ENCODE measurements at places on chromosomes 12 and 14.

DNA sequence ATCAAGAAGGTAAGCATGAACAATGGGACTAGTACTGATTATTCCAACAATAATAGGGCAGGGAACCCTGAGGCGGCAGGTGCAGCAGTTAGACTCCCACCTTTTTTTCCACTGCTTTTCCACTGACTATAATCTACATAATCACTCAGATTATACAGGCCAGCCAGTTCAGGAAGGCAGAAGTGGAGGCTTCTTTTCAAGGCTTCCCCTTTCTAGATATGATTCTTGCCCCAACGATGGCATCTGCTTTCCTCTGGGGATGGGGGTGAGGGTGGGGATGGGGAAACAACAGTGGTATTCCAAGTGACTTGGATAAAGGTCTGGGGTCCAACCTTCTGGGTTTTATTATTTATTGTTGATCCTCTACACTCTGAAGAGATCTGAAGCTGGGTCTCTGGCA lies 331 bp downstream of the NCKAP1L start:
- no peak for DNase-seq

GRCh38 chr12:116434155-116435011 lies 124.8 kb upstream of the MAP1LC3B2 start:
- DNase-seq: no peak

DNA sequence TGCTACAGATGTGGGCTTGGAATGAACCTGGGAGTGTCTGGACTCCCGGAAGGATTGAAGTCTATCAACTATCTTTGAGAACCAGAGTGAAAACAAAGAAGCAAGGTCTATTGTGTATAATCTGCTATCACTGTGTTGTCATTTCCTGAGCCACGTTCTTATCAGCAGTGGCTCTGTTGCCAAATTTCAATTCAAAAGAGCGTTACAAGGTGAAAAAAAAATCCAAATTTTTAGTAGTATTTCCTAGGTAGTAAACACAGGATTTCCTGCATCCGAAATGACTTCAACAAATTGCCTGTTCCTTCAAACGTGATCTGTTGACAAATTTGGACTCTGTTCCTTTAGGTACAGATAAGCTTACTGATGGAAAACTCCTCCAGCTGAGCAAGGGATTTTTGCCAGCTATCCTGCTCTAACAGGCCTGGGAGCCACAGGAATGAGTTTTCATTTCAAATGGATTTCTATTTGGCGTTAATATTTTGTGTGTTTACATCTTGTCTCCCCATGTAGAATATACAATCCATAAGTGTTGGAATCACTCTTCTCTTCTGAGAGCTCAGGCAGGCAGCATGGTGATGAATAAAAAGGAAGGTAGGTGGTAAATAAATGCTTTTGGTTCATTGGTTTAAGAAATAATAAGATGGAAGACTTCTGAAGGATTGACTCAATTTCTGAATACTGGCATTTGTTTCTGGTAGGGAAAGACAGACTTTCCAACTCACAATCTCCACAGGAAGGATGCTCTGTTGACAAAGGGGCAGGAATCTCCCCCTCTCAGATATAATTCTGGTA lies 58.5 kb downstream of the GPR135 start:
- no peak for DNase-seq

GRCh38 chr14:90809530-90810312 lies 6.5 kb downstream of the TTC7B start:
- DNase-seq: no peak

DNA sequence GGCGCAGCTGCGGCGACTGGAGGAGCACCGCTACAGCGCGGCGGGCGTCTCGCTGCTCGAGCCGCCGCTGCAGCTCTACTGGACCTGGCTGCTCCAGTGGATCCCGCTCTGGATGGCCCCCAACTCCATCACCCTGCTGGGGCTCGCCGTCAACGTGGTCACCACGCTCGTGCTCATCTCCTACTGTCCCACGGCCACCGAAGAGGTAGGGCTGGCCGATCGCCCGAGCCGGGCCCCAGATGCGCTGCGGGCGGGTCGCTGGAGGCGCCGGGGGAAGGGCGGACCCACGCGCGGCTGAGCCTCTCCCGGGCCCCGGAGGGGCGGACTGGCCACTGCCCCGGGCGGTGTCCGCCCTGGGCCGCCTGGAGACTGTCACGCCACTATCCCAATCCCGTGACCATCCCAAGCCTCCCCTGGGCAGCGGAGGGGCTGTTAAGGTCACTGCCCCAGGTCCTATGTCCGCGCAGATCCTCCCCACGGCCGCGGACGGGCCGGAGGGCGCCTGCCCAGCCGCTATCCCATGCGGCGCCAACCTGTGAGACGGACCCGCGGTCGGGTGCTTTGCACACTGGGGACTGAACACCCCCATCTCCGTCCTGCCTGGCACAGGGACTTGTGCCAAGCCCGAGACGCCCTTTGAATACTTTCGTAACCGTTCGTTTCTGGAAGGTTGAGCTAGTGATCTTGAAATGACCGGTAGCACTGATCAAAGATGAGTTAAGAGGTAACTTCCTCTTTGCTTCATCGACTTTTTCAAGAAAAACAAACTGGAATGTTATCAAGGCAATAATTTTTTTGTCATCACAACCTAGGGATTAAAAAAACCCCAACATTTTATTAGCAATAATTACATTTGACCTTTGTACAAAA lies 725 bp downstream of the CHPT1 start:
- peak; percentile 7 for DNase-seq

DNA sequence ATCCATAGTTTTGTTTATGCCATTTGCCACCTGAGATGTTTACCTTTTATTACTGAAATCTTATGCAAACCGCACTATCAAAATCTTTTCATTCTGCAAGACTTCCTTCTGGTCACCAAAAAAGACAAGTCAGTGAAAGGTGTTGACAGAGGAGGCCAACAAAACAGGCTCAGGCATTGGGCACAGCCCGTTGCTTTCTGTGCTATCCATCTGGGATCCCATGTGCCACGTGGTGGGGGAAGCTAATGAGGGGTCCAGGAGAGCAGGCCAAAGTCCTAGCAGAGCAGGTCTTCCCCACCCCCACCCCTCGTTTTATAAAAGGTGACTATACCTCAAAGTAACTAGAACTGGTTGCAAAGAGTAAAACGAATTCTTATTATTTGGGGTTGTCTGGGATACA lies 1.2 kb downstream of the ALDH1L2 start:
- DNase-seq: no peak

GRCh38 chr12:22271023-22271422 lies 63.5 kb downstream of the ST8SIA1 start:
- no peak for DNase-seq

GRCh38 chr12:43106355-43106754 lies 445.6 kb downstream of the ADAMTS20 start:
- no peak for DNase-seq

GRCh38 chr14:92549859-92550230 lies 36.3 kb downstream of the RIN3 start:
- no peak for DNase-seq

DNA sequence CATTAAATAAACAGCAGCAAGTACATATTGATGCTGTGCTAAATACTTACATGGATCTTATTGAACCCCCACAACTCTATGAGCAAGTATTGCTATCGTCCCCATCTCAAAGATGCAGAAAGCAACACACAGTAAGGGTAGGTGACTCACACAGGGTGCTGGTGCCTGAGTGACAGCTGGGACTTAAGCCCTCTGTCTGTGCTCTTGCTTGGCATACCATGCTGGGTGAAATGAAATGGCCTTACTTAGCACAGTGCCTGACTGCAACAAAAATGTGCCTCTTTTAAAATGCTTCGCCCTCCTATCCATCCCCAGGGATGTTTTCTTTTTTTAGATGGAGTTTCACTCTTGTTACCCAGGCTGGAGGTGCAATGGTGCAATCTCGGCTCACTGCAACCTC lies 788 bp downstream of the TEX52 start:
- DNase-seq: no peak

DNA sequence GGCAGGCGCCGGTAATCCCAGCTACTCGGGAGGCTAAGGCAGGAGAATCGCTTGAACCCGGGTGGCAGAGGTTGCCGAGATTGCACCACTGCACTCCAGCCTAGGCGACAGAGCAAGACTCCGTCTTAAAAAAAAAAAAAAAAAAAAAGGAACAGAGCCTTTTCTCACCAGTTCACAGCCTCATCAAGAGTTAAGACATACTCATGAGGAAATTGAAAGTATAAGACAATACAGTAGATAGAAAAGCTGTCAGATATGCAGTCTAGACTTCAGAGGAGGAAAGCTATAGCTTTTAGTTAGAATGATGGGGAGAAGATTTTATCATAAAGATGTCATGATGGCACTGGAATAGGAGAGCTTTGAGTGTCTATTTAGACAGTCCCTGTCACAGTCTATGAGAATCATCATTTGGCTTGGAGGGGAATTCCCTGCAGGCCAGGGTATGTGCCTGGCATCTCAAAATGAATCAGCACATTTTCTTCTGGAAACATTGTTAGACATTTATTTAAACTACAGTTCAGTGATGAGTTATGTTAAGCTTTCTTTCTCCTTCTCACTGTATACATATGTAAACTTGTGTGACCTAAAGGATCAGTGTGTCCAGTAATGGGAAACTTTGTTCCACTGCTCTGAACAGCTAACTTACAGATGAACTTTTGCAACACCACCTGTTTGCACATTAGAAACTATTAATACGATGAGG lies 2.9 kb upstream of the RAB35 start:
- DNase-seq: no peak

- DNase-seq: no peak
Observed at GRCh38 chr14:77327111-77327510, 6.3 kb downstream of the GSTZ1 start.

DNA sequence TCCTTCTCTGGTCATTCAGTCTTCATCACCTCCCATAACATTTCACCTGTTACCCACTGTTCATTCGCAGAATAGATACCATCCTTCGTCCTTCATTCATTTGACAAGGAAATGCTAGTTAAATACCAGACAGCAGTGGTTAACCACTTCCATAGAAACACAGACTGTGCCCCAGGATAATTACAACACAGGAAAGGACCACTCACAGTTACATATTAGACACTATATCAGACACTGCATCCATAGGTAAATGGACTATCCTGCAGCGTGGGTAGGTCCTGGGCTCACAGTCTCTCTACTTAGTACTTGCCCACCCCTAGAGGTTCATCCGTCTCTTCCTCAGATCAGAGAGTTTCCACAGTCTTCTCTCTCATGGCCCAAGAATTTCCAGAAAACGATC lies 1044.6 kb downstream of the VRK1 start:
- DNase-seq: no peak

- DNase-seq: no peak
Observed at GRCh38 chr12:128613837-128614590, 209.7 kb downstream of the SLC15A4 start.

GRCh38 chr12:29066011-29066588 lies 83.0 kb upstream of the FAR2 start:
- DNase-seq: no peak

DNA sequence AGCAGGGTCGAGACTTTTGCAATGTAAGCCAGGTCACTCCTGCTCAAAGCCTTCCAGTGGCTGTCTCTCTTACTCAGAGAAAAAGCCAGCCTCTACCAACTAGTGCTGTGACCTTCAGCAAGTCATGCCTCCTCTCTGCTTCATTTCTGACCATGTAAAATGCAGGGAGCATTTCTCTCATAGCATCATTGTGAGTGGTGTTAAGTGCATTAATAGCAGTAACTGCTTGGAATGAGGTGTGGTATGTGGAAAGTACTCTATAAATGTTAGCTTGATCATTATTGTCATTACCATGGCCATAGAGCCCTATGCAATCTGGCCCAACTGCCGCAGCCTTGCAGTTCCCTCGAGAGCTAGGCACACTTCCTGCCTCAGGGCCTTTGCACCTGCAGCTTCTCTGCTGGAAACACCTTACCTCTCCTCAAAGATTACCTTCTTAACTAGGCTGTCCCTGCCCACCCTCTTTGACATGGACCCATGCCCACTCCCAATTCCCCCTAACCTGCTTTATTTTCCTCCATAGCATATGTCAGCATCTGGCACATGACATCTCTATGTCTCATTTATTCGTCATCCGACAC lies 10.9 kb downstream of the PLEKHD1 start:
- DNase-seq: no peak

DNA sequence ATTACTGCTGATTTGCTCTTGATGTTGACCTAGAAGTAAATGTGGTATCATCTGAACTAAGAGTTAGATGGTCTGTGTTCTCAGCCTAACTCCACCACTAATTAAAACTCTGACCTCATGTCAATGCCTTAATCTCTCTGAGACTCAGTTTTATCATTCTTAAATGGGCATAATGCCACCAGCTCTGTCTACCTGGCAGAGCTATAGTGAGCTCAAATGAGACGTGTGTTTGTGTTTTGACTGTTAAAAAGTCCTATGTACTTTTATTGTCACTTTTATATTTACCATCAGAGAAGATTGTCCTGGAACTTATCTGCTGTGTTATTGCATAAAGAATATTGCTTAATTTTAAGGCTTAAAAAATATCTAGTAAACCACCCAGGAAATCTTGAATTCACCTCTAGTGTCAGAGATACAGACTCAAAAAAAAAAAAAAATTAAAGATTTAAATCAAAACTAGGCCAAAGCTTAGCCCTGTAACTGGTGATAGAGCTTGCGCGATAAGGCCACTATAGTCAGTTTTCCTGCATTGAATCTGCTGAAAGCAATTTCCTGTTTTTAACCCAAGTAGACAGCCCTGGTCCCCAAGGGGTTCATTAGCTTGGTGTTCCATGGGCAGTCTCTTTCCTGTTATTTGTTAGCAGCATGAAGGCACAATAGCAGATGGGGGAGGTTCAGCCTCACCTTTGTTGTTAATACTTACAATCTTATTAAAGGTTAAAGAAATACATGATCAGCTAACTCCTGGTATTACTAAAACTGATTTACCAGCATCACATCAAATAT lies 261.8 kb downstream of the ATP23 start:
- no peak for DNase-seq

GRCh38 chr12:27751386-27752047 lies 28.5 kb upstream of the KLHL42 start:
- DNase-seq: no peak

- no peak for DNase-seq
Observed at GRCh38 chr12:115895247-115895646, 382.2 kb downstream of the MED13L start.

GRCh38 chr12:88896958-88897357 lies 316.7 kb upstream of the KITLG start:
- no peak for DNase-seq

- no peak for DNase-seq
Observed at GRCh38 chr12:56333197-56333678, 562 bp downstream of the PAN2 start.

DNA sequence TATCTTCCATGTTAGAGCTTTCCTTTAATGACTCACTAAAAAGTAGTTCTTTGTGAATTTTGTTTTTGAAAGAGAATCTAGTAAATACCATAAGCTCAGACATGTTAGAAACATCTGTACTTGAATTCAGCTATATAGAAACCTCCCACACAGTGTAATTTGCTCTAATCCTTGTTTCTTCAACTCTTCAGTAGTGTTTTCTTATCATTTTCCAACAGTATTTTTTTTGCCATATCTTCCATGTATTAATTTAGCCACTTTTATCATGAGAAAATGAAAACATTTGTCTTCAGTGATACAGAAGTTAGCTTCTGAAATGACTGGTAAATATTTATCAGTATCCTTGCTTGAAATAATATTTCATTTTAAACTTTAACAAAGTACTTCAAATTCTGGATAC lies 73.6 kb downstream of the ARID2 start:
- no peak for DNase-seq

- DNase-seq: no peak
Observed at GRCh38 chr12:126147321-126147720, 1082.1 kb downstream of the AACS start.

- no peak for DNase-seq
Observed at GRCh38 chr12:55676707-55677106, 31.0 kb downstream of the ITGA7 start.

GRCh38 chr12:102009796-102010195 lies 52.0 kb downstream of the WASHC3 start:
- DNase-seq: no peak

- no peak for DNase-seq
Observed at GRCh38 chr14:55062517-55063351, 11.3 kb downstream of the MAPK1IP1L start.

All from germinal center (tissue), 1 donor.